ENCODE measurements at places on chromosomes 3 and 15. TPM values are rescaled to one million over a fixed set of nuclear protein-coding genes. Genes with fewer than 3 reads are reported as not detected.

The DUOXA1 gene
- 0.09 TPM for total RNA-seq

The MESP1 gene
- total RNA-seq, result 5.6 TPM

The ZMYND10 gene
- total RNA-seq, result 1.3 TPM

The LRRC31 gene
- not detected for total RNA-seq

The ROBO1 gene
- 0.59 TPM for total RNA-seq
